HT-29 (cell line): ENCODE measurements at places on chromosomes 5 and 9.
A peak's percentile ranks its signal among the peaks of the same experiment; 100 is the strongest.

- DNase-seq: no peak
Measured at GRCh38 chr5:20017021-20017420, 29.0 kb upstream of the CDH18 start.

- DNase-seq: no peak
Measured at GRCh38 chr5:125660231-125660895, 762.8 kb upstream of the GRAMD2B start.

GRCh38 chr5:135705141-135705631, 126.4 kb upstream of the CXCL14 start:
- peak; percentile 58 for DNase-seq

DNA sequence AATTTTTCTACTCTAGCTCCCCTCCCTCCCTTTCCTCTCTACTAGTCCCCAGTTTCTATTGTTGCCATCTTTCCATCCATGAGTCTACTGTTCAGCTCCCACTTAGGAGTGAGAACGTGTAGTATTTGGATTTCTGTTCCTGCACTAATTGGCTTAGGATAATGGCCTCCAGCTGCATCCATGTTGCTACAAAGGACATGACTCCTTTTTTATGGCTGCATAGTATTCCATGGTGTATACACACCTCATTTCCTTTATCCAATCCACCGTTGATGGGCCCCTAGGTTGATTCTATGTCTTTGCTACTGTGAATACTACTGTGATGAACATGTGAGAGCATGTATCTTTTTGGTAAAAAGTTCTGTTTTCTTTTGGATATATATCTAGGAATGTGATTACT, 138.9 kb upstream of the MSX2 start:
- no peak for DNase-seq

DNA sequence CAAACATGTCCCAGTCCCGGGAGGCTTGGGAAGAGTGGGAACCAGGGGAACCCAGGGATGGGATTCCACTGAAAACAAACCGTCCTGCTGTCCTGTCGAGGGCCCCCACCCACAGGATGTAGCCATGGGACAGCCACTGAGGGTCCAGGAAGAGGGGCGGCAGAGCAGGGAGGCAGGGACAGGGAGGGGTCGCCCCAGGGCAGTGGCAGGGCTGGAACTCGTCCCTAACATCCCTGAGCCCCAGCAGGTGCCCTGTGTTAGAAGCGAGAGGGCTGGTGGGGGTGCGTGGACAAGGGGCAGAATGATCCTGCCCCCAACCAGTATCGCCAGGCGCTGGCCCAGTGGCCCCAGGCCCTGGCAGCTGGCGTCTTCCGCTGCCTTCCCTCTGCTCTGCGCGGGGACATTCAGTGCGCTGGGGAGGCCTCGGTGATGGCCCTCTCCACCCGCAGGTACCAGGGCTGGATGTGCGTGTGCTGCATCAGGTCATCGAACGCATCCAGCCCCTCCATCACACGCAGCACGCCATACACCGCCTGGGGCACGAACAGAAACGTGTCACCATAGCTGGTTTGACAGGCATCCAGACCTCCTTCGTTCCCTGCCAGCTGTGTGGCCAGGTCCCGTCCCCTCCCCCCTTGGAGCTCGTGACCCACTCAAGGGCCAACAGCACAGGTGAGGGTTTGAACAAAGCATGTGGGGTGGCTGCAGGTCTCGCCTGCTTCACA, 6.6 kb downstream of the PTGES2 start:
- DNase-seq: no peak
